ENCODE measurements at places on chromosomes 12 and 14.

DNA sequence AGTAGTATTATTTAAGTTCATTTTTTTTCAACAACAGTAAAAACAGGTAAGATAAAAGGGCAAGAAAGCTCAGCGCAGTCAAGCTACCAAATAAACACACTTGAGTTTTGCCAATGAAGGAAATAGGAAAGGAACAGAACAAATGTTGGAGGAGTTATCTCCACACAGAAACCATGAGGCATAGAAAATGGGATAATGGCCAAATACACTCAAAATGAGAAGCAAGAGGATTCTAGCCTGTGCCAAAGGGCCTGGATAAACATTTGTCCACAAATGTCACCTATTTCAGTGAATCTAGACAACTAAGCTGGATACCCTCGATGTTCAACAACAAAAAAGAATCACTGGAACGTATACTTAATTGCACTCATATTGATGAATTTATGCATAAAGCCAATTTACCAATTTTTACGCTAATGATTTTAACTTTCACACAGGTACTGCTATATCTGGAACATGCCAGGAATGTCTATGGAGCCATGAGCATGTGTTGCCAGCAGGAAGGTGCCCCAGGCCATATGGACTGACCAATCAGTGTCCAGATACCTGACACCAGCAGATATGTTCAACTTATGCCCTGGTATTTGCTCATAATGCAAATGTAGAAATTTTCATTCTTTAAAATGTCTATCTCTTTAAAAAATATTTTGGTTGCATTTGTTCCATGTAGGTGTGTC lies 21.1 kb downstream of the ST8SIA1 start:
- no peak for DNase-seq

GRCh38 chr12:22974865-22975264 lies 349.9 kb downstream of the ETNK1 start:
- no peak for DNase-seq

GRCh38 chr14:24264298-24264697 lies 1.3 kb upstream of the TGM1 start:
- no peak for DNase-seq

GRCh38 chr14:55899531-55899930 lies 218.7 kb upstream of the PELI2 start:
- no peak for DNase-seq

- no peak for DNase-seq
Measured at GRCh38 chr12:1171657-1172408, 180.8 kb downstream of the ERC1 start.

DNA sequence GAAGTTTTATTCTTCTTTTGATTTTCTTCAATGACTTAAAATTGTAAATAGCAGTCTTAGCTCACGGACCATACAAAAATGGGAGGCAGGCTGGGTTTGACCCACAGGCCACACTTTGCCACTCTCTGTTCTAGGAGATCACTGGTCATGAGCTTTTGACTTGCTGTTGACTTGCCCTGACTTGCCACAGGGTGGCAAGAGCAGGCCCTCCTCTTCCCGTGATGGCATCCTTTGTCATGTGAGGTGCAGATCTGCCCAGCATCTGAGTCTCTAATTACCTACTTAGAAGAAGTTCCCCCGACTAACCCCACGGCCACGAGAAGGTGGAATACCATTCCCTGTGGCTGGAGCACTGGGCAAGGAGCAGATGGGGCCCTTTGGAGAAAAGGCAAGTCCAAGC lies 81.0 kb upstream of the SCAF11 start:
- no peak for DNase-seq

Measured in left ventricle myocardium inferior (tissue), 1 donor.